ENCODE measurements at places on chromosomes 3 and 15.

DNA sequence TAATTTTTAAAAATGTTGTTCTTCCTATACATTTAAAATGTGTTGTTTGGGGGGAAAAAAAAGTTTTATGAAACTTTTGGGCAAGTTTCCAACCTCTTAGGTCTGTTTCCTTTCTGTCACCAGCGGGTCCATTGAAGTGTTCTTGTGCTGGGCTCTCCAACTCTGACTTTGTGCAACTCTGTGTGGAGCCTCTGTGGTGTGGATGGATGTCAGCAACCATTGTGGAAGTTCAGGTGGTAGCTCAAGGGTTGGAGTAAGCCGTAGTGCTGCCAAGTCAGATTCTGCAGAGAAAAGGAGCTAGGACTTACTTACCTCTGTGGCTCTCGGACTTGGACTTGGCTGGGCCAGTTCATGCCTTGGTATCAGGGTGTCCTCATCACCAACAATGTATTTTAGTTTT lies 22.4 kb downstream of the ARID3B start:
- DNase-seq, result no peak

DNA sequence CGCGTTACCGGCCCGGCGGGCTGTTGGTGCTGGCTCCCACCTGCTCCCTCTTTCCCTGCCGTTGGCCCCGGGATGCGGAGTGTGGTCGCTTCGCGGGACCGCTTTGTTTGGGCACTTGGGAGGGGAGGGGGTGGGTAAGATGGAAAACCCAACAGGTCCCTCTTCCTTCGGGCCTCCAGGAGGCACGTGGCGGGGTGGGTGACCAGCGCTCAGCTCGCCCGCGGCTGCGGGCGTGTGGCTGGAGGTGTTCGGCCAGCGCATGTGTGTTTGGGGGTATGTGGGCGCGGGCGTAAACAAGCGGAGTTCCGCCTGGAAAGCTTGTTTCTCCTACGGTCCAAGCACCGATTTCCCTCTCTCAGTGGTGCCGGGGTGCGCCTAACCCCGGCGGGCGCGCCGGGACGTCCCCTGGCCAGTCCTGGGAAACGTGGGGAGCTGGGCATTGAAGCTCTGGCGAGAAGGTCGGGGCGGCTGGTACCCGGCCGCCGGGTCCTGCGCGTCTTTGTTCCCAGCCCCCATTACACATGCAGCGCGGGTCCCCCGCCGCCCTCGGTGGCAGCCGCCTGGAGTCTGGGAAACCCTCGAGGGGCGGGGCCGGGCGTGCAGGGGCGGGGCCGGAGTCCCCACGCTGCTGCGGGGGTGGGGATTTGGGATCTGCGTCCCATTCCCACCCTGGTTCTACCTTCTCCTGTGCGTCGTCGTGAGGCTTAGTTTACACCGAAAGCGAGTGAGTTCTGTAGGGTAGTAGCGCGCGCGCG lies 1.4 kb downstream of the ACVR2B start:
- peak; percentile 26 for DNase-seq

DNA sequence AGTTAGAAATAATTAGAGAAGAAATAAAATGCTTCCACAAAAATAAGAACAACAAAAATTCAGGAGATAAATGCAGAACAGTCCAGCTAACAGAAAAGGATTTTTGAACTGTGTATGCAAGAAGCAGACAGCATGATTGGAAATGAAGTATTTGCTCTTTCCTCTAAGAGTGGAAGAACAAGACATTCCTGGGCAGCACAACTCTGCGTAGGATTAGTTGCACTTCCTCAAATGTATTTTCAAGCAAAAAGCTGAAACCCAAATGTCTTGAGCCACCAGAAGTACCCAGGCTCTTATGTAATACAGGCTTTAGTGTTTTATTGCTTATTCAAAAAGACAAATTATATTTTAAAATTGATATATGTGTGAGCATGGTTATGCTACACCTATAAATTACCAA lies 127.2 kb downstream of the ZBTB20 start:
- DNase-seq, result no peak

- peak; percentile 37 for DNase-seq
Measured at GRCh38 chr15:89826671-89827655, 12.3 kb upstream of the ANPEP start.

DNA sequence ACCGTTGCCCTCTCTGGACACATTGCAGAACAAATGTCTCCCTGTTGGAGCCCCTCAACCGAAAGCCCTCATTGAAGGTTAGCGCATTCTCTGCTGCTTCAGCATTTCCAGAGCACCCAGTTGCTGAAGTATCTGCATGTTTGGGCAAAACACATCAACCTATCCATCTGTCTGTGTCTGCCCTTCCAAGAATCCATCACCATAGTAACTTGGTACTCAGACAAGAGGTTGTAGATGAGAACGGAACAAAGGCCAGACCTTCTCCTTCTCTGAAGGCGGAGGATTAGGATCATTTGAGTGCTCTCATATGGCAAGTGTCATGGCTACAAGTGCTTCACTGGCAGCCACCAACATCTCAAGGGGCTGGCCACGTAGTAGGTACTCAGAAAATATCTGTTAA lies 23.1 kb upstream of the RHO start:
- DNase-seq, result no peak

GRCh38 chr15:47516558-47516957 lies 200.7 kb upstream of the SEMA6D start:
- DNase-seq, result no peak
